AG04450 (cell line): ENCODE measurements at places on chromosomes 3 and 15.

- DNase-seq, result no peak
Measured at GRCh38 chr3:53794597-53794996, 51.6 kb downstream of the CHDH start.

DNA sequence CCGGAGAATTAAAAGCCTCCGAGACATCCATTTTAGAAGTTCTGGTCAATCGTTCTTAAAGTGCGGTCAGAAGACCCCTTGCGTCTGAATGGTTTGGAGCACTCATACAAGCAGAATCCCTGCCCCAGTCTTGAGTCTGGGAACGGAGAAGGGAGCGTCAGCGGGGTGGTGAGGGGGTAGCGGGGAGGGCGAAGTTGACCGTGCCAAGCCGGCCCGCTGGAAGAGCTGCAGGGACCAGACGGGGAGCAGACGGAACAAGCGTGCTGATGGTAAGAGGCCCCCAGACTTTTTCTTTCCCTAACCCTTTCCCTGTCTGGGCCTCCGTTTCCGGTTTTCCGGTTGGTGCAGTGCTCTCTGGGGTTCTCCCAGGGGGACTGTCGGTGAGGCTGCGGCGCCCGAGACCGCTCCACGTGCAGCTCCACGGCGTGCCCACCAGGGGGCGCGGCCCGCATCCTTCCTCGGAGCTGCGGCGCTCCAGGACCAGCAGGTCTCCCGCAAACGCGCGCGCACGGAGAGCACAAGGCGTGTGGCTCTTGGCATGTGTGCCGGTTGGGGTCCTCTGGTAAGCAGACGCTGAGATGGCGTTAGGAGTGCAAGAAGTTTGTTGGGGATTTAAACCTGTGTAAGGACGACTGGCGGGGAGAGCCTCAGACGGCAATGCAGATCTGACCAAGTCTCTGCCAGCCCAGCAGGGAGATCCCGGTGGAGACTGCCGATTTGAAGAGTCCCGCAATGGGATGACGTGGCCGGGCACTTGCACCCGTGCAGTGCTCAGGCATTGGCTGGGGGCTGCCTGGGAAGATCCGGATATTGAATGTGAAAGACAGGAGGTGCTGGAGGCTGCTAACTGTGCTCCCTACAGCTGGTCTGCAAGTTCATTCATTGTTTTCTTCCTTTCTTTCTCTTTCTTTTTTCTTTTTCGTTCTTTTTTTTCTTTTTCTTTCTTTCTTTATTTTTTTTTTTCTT, 19.2 kb upstream of the CORO2B start:
- DNase-seq, result peak; percentile 37

- no peak for DNase-seq
Measured at GRCh38 chr3:14464521-14464920, 62.1 kb downstream of the SLC6A6 start.

- DNase-seq, result no peak
Measured at GRCh38 chr15:39785139-39785538, 2.5 kb upstream of the FSIP1 start.

GRCh38 chr3:60015032-60015705, 965.3 kb upstream of the CFAP20DC start:
- DNase-seq, result no peak

DNA sequence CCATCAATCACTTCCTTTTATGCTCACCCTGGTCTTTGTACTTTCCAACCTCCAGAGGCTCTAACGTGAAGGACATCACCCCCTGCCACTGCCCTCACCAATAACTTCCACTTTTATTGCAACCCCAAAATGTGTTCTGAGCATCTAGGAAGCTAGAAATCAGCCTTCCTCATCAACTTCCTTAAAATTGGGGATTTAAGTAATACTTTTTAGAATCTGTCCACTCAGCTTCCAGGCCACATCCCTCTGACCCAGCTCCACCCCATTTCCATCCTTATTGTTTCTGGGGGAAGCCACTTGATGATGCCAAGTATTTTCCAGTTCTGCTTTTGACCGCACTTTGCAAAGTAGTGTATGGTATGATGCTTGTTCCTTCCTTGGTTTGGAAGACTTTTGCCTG, 73.5 kb upstream of the XCR1 start:
- no peak for DNase-seq
